ENCODE measurements at places on chromosomes 12 and 14.

DNA sequence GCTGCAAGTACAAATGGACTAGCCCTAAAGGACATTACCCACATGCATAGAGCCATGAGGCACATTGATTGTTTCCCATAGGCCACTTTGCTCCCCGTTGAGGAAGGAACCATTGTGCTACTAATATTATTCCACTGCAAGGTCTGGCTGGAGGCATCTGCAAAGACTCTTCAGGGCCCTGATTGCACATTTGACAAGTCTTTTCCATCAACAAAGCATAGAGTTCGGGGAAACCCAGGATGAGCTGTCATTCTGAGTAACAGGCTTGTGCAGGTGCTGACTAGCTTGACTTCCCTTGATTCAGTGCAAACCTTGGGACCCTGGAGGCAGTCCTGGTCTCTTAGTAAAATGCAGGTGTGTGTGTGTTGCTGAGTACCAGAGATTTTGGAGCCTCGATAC lies 73.8 kb downstream of the SUSD6 start:
- peak; percentile 31 for DNase-seq

GRCh38 chr14:59547310-59547709 lies 29.3 kb downstream of the CCDC175 start:
- DNase-seq = no peak

DNA sequence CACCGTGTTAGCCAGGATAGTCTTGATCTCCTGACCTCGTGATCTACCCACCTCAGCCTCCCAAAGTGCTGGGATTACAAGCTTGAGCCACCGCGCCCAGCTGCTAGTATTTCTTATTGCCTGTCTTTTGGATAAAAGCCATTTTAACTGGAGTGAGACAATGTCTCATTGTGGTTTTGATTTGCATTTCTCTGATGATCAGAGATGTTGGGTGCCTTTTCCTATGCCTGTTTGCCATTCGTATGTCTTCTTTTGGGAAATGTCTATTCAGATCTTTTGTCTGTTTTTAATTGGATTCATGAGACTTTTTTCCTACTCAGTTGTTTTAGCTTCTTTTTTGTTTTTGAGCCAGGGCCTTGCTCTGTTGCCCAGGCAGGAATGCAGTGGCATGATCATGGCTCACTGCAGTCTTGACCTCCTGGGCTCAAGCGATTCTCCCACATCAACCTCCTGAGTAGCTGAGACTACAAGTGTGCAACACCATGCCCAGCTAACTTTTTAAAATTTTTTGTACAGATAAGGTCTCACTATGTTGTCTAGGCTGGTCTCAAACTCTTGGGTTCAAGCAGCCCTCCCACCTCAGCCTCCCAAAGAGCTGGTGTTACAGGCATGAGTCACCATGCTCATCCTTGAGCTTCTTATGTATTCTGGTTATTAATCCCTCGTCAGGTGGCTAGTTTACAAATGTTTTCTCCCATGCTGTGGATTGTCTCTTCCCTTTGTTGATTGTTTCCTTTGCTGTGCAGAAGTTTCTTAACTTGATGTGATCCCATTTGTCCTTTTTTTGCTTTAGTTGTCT lies 65.9 kb downstream of the ACACB start:
- no peak for DNase-seq

DNA sequence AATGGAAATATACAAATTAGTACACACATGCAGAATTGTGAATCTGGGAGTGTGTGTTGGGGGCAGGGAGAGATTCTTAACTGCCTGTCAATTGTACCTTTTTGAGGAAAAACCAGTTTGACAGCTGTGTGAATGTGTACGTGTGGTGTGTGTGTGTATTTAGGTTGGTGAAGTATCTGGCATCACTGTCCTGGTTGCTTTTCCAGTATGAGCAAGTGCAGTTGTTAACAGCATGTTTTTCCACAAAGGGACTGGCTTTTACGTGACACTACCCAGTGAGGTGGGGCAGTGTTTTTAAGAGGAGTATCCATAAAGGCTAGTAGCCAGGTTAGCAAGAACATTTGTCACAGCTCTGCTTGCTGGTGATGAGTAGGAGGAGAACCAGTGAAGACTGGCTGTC lies 56.1 kb downstream of the DAAM1 start:
- DNase-seq = no peak

- no peak for DNase-seq
Measured at GRCh38 chr12:68416826-68417225, 84.7 kb upstream of the MDM1 start.

- DNase-seq = no peak
Measured at GRCh38 chr12:80582431-80582830, 125.0 kb upstream of the MYF6 start.

DNA sequence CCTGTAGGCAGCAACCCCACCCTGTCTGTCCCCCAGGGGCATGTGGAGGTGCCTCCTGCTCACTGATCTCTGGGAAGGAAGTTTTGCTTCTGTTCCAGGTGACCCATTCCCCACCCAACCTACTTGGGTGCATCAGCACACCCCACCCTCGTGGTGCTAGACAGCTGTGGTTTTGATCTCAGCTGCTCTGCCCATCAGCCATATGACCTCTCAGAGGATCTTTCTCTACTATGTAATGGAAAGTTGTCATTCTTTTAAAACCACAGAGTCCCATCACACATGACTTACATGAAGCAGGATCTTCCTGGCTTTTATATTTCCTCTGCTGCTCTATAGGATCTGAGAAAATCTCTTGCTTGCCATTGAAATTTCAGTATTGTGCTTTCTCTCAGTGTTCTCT lies 13.5 kb upstream of the KRT82 start:
- DNase-seq = no peak

DNA sequence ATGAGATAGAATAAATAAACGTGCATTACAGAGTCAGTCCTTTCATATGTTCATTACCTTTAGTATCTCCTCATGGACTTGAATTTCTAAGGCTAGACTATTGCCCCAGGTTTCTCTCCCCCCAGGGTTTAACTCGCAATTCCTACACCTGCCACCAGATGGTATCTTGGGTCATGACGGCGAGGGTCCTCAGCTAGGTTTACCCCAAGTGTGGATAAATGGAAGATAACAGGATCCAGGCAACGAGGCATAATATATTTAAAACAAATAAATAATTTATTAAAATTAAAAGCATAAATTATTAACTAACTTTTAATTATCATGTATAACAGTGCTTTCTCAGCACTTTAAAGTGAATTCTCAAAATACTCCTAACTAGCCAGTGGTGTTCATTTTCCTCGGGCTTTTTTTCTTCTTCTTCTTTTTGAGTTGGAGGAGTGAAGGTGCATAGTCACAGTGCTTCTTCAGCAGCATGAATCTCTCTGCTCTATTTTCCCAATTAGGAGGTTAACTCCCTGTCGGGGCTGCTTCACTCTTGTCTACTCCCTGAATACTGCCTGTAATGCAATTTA lies 243.5 kb upstream of the CAND1 start:
- peak; percentile 35 for DNase-seq

- DNase-seq = no peak
Measured at GRCh38 chr14:62897771-62898170, 147.5 kb downstream of the KCNH5 start.

DNA sequence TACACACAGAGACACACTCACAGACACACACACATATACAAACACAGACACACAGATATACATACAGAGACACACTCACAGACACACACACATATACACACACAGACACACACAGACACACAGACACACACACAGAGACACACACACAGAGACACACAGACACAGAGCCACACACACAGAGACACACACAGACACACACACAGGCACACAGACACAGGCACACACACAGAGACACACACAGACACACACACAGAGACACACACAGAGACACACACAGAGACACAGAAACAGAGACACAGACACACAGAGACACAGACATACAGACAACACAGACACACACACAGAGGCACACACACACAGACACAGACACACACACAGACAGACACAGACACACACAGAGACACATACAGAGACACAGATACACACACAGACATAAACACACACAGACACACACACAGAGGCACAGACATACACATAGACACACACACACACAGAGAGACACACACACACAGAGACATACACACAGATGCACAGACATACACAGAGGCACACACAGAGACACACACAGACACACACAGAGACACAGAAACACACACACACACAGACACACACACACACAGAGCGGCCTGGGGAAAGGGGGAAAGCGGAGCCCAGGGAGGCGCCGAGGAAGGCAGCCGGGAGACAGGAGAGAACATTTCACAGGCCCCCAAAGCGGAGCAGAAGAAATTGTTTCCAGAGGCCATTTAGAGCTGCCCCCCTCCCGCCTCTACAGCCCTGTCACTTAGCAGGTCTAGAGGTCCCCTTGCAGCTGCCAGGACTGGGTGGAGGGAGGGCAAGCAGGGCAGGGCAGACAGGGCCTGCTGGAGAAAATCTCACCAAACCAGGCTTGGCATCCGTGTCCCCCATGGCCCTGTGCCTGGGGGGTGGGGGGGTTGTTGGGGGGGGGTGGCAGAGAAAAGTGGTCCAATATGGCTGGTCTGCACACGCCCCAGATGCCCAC lies 38.9 kb downstream of the SERPINA3 start:
- no peak for DNase-seq

DNA sequence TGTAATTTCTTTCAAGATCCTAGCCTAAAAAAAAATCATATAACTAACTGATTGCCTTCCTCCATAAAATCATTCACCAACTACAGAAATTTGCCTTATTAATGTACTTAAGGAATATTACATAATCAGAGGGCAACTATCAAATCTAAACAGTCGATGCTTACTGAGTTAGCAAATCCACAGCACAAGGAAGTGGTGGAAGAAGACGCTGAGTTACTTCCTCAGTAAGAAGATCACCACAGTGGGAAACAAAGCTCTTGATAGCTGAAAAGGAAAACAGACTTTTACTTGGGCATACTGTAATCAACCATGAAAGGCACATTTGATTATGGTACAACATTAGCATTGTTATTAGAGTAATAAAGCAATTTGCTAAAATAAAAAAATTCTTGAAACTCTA lies 48.7 kb downstream of the HEATR5A start:
- no peak for DNase-seq

DNA sequence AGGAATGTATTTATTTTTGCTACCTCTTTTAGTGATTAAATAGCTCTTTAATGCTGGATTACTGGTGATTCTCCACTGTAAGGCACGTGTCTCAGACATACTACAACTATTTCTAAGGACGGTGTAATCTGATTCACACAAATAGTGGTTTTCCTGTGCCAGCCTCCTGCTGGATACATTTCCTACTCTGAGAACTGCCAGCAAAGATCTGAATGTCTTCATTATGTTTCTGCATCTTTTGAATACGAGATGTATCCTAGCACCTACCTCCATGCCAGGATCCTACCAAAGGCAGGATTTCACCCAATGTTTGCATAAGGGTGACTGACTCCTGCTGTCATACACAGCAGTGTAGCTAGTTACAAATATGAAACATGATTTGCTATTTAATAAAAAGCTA lies 120.6 kb downstream of the PRICKLE1 start:
- DNase-seq = no peak

DNA sequence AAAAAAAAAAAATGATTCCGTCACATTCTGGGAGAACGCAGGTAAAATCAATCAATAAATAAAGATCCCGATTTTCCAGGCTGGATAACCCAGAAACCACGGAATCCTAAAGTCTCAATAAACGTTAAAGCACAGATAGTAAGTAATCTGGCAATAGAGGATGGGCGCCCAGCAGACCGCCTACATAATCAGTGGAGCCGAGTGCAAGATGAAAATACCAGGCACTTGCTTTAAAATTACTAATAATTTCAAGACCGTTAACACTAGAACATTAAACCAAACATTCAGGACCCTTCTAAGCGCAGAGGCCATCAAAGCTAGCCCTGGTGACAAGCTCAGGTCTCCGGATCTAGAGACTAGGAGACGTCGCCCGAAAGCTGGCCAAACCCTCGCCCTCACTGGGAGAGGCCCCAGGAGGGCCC lies 1.2 kb upstream of the DCAF11 start:
- DNase-seq = no peak

GRCh38 chr12:53056901-53057300 lies 7.0 kb downstream of the TNS2 start:
- DNase-seq = no peak

DNA sequence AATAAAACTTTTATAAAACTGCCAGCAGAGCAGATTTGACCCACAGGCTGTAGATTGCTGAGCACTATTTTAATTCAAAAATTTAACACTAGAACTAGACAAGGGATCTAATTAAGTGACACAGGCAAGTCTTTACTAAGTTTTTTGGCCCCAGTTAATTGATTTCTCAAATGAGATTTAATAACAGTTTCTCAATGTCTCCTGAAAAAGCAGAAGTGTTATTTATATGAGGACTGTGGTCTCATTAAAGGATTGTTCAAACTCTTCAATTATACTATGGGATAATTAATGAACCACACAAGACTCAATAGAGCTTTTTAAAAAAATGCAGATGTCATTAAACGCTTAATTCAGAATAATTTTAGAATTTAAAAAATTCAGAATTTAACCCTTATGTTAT lies 1.9 kb downstream of the HEATR5A start:
- DNase-seq = no peak

GRCh38 chr12:12226187-12226586 lies 40.7 kb downstream of the LRP6 start:
- DNase-seq = no peak

DNA sequence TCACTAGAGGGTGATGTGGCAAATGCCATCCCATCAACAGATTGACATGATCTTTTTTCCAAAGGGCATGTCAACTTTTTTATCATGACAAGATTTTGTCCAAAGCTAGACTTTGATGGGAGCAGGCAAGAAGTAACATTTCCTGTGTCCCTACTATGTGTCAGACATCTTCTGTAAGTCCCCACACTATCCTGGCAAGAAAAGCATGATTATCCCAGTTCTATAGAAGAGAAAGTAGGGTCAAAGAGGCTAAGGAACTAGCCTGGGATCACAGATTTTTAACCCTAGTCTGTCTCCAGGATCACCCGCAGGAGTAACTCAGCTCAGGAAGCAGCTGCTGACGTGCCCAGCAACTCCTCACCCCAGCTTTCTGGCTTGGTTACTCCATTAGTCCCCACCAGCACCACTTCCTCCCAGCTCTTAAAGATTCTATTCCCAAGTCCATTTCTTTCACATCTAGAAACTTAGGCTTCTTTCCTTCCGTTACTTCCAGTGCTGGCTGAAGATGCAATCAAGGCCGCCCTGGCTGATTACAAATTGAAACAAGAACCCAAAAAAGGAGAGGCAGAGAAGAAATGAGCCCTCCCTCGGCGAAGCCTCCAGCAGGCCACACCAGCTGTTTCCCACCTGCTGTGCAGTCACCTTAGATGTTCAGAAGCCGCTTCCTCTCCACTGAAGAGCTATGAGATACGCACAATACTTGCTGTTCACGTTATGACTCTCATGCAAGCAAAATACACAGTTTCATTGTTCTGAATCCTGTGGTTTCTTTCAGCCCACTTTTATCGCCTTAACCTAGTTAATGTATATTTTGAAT lies 6.2 kb downstream of the ISCU start:
- DNase-seq = peak; percentile 24

- no peak for DNase-seq
Measured at GRCh38 chr14:95374239-95374997, 54.7 kb upstream of the CLMN start.

- DNase-seq = no peak
Measured at GRCh38 chr12:130347588-130347987, 9.9 kb downstream of the PIWIL1 start.

All from stimulated activated CD8-positive, alpha-beta memory T cell treated with anti-CD3 and anti-CD28 coated beads, Interleukin-7, amount 100 ng/mL, for 24 hours (primary cell).